Jurkat, Clone E6-1 (cell line): ENCODE measurements at places on chromosomes 6 and 20.

DNA sequence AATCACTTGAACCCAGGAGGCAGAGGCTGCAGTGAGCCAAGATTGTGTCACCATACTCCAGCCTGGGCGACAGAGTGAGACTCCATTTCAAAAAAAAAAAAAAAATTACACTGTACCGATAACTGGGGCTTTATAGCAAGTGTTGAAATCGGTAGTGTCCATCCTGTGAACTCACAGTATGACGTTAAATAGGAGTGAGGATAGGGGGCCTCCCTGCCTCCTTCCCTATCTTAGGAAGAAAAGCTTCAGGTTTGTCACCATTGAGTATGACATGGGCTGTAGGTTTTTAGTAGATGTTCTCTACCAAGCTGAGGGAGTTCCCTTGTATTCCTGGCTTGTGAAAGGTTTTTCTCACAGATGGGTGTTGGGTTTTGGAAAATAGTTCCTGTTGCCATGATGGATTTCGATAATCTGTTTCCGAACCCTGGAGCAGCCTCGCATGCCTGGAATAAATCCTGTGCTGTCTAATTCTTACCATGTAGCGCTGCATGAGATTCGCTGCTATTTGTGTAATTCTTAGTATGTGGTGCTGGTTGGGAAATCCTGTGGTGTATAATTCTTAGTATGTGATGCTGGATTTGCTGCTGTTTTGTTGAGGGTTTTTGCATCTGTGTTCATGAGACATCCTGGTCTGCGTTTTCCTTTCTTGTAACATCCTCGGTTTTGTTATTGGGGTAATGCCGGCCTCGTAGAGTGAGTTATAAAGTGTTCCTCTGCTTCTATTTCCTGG is 23.6 kb downstream of the NTSR1 start:
- DNase-seq = no peak

GRCh38 chr20:47578543-47578942 is 76.9 kb downstream of the NCOA3 start:
- no peak for DNase-seq

DNA sequence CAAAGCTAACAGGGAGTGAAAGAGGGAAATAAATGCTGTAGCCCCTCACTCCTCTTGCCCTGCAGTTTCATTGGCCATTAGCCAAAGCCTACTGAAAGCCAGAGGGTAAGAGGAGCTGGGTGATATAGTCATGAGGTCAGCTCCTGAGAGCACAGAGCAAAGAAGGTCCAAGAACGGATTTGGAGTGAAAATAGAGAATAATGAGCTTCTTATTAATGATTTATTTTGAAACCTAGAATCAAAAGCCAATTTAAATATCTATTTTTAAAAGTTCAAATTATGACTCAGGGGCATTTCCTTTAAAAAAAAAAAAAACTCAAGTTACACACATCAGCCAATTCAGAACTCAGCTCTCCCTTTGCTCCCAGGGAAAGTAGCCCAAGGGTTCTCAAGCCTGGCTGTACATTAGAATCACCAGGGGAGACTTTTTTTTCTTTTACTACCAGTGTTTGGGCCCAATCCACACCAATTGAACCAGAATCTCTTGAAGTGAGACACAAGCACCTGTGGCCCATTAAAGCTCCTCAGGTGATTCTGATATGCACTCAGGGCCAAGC is 79.1 kb downstream of the SNAP25 start:
- no peak for DNase-seq

- DNase-seq = no peak
These were observed 52.1 kb downstream of the RNASET2 start for GRCh38 chr6:166904101-166904746.

- no peak for DNase-seq
These were observed 886.8 kb upstream of the FLRT3 start for GRCh38 chr20:15224199-15224598.

GRCh38 chr6:118260833-118261232 is 287.3 kb upstream of the PLN start:
- DNase-seq = no peak
